ENCODE measurements at places on chromosomes 3 and 15.

DNA sequence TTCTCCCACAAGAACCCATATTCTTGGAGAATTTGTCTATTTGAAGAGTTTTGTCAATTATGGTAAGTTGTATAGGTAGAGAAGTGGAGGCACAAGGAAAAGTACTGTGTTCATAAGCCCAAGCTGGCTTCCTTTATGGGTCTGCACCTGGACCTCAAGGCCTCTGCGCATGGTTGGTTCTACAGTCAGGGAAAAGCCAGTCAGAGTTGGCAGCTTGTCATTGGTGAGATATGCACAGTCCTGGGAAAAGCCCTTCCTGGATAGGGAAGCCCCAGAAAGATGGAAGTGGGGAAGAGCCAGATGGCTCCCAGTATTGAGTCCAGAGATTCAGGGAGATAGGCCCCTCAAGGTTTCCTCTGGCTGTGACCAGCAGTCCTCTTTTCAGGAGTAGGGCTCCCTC is 15.8 kb downstream of the BOC start:
- DNase-seq, result no peak

GRCh38 chr15:89556413-89557262 is 18.6 kb upstream of the TICRR start:
- DNase-seq, result no peak

DNA sequence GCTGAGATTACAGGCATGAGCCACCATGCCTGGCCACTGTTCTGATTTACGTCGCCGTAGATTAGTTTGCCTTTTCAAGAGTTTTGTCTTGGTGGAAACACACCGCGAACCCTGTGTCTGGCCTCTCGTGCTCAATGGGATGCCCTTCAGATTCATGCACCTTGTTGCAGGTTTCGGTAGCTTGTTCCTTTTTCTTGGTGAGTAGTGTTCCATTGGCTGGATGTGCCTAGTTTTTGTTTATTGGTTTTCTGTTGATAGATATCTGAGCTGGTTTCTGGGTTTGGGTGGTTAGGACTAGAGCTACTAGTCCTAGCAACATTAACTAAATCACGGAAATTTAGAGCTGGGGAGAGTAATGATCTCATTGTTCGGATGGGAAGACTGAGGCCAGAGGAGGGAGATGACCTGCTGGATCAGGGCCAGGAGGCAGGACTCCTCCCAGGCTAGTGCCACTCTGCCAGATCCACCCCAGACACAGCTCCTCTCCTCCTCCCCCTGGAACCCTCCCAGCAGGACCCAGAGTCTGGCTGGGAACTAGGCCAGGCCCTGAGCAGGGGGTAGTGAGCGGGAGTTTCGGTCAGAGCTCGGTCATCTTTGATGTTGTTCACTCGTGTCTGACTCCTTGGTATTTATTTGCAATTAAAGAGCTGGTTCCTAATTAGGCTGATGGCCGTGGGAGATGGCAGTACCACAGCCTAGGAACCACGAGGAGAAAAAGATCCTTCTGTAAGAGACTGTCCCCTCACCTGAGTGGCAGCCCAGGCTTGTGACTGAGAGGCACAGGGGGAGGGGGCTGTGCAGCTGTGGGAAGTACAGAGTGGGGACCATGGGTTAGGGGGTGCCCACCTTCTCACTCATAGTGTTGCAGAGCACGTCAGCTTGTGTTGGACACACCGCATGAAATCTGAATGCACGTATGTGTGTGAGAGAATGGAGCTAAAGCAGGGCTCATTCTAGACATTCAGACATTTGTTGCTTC is 73.4 kb downstream of the SMAD6 start:
- DNase-seq, result no peak

GRCh38 chr3:170154084-170154483 is 27.4 kb downstream of the PHC3 start:
- DNase-seq, result no peak

DNA sequence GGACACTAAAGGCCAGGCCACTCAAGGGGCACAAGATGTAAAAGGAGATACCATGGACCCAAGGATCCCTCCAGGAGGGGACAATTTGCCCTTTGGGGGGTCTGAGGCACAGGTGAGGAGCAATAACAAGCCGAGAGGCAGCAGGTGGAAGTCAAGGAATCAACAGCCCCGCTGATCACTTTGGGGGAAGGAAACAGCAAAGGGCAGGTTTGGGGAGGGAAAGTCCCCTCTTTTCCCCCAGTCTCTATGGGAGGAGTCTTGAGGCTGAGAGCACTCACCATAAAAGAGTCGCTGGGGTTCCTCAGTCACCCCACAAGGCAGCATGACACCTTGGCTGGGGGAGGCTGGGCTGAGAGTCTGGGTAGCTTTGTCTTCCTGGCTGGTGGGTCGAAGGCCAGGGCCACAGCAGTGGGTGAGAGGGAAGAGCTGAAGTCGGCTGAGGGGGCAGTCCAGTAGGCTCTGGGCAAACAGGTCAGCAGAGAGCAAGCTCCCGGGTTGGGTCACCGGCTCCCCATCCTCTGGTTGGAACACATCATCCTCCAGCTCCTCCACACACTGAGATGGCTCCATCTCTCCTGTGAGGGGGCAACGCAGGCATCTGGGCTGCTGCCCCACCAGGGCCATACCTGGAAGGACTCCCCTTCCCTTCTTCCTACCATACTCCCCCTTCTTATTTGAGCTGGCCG is 3.0 kb downstream of the BMF start:
- no peak for DNase-seq

GRCh38 chr3:47989981-47990440 is 26.2 kb downstream of the MAP4 start:
- peak; percentile 60 for DNase-seq

DNA sequence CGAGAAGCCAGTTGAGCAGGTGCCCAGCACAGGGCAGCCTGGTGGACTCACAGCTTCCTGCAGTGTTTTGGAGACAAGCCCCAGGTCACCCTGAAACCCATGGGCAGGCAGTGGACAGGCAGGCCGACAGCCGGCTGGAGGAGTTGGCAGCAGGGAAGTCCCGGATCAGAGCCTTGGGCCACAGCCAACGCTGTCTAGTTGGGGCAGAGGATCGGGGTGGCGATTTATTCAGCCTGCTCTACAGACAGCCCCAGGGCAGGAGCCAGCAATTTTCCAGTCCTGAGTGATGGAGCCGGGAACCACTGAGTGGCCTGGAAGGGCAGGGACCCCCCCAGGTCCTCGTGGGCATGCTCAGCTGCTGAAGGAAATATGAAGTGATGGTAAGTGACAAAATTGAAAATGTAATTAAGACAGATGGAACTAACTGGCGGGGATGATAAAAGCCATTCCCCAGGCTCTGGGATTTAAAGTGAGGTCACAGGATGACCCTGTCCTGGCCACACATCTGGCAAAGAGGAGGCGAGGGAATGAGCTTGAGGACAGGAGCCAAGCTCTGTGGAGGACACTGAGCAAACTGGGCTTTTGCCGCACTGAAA is 34.4 kb upstream of the TBC1D21 start:
- no peak for DNase-seq

DNA sequence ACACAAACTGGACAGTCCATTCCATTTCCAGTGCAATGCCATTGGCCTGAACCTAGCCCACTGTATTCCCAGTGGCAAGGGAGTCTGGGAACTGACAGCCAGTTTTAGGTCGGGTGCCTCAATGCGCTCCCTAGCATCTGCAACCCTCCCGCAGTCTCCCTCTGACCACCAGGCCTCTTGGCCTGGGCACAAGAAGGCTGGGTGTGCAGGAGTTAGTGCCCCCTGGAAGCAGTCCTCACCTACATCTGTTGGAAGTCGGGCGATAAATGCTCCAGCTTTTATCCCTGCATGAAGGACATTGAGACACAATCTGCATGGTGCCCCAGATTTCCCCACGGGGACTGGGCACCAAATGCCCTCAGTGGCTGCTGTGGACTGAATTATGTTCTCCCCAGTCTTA is 12.7 kb downstream of the C3orf22 start:
- peak; percentile 4 for DNase-seq

All from lower lobe of right lung (tissue), 2 donors.